Psoas muscle (tissue), 8 donors: ENCODE measurements at places on chromosomes 16 and 17. TPM values are rescaled to one million over a fixed set of nuclear protein-coding genes. Genes with fewer than 3 reads are reported as not detected.
A peak's percentile ranks its signal among the peaks of the same experiment; 100 is the strongest.

DNA sequence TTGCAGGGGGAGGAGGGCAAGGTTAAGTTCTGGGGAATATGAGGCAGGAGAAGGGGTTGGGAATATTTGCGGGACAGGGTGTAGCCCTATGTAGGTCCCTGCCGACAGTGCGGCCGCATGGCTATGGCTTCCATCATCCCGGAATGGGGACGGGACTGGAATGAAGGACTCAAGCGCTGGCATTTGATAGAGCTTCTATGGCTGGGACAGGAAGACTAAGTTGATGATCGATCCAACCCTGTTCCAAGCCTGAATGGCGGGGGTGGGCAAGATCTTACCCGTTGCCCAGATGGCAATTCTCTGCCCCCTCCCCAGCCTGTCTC lies 47.1 kb downstream of the SRCIN1 start:
- DNase-seq, result no peak

The FOXN1 gene
- polyA plus RNA-seq, result not detected

- peak; percentile 80 for DNase-seq
Measured at GRCh38 chr17:74380086-74380958, 13.0 kb downstream of the GPR142 start.

DNA sequence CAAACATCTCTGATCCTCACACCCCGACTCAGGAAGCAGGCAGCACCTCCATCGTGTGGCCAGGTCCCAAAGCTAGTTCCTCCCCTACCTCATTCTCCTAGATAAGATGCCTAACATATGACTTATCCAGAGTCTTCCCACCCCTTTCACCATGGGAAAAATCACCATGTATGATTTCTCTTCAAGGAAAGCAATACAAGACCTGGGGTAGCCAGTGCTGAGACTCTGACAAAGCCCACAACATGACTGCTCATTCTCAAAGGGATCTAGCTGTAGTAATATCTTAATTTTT lies 45.1 kb downstream of the CMTM4 start:
- DNase-seq, result no peak

- no peak for DNase-seq
Measured at GRCh38 chr16:58465817-58466216, 34.1 kb upstream of the NDRG4 start.

DNA sequence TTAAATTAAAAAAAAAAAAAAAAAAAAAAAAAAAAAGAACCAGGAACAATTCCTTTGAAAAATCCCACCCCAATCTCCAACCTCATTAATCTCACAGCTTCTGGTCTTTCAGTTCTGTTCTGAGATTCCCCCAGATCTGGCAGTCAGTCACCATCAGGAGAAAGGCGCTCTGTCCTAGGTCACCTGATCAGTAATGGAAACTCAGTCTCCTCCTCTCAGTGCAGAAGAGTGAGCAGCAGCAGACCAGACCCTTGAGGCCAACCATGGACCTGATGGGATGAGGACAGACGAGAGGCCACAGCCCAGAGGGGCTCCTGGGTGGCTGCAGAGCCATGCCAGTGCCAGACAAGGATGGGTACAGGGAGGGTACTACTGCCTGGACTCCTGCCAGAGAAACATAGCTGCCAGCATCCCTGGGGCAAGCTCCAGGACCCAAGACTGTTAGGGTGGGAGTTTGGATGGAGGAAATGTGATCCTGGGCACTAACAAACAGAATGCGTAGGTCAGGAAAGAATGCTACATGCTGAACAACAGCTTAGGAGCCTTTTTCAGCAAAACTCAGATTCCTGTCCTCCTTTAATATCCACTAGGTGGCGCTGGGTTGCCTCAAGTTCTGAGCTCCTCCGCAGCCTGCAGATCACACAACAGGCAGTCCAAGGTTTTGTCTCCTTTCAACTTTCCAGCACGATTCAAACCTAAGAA lies 28.7 kb downstream of the MPG start:
- DNase-seq, result no peak

DNA sequence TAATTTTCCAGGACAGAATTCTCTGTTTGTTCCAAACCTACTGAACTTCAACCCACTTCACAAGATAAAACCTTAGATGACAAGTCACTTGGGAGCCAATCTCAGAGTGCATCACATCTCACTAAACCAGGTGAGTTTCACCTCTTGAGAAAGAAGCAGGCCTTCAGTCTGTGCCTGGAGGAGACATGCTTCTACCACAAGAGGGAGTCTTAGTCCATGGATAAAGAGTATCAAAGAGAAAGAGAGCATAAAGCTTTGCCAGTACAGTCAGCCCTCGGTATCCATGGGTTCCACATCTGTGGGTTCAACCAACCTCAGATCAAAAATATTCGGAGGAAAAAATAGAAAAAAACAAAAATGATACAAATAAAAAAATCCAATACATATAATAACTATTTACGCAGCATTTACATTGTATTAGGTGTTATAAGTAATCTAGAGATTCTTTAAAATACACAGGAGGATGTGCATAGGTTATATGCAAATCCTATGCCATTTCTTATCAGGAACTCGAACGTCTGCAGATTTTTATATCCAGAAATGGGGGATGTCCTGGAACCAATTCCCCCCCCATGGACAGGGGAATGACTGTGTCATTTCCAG lies 37.7 kb downstream of the DUSP14 start:
- DNase-seq, result no peak

DNA sequence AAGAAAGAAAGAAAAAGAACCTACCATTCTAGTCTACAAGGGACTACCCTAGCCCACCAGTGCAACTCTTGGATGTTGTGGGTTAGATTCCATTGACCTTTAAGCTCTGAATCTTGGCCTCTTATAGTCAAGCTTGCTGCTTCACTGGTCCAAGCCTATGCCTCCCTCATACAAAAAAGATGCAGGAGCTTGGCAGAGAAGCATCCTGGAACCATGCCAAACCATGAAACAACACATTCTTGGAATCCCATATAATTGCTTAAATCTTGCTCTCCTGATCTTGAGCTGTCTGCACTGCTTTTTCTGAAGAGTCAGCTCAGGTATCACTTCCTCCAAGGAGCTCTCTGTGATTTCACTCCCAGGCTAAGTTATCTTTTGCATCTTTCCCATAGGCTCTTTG lies 117.9 kb upstream of the GPR139 start:
- DNase-seq, result no peak

DNA sequence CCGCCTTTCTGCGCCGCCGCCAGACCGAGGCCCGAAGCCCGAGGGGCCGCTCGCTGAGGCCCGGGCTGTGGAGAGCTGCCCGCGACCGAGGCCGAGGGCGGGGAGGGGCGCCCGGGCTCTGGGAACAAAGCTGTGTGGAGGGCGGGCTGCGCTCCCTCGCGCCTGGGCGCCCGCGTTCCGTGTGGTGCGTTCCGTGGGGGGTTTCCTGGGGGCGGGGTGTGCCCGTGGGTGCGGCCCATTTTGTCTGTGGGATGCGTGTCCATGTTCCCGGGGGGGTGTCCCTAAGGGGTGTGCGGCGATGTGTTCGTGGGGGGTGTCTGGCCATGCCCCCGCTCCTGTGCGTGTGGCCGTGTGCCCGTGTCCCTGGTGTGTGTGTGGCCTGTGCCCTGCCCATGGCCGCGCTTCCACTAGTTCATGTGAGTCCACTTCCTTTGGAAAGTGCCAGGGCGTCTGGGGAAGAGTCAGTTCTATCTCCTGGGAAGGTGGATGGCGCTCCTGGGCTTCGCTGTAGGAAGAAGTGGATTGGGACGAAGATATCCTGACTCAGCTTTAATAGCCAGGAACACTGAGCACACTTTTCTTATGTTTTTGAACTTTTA lies 520 bp downstream of the JPT2 start:
- no peak for DNase-seq

- no peak for DNase-seq
Measured at GRCh38 chr17:50524838-50525237, 7.7 kb upstream of the EPN3 start.

The SSTR5 gene
- 0.03 TPM for polyA plus RNA-seq

- DNase-seq, result no peak
Measured at GRCh38 chr16:56109205-56109604, 82.1 kb upstream of the GNAO1 start.

DNA sequence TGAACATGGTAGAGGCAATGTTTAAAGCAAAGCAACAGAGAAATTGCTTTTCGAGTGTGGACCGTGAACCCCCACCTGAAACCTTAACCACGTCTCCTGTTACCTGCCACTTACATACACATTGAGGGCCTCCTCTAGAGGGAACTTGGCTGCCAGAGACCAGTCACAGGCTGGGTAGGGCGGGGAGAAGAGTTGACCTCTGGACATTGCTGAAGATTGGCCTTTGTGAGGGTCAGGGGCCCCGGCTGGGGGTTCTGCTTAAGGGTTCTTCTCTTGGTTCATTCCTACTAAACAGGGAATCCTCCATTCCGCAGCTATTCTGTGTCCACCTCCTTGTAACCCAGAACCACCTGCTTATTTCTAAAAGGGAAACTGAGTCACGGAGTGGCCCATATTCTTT lies 53.8 kb downstream of the IRX6 start:
- no peak for DNase-seq

- DNase-seq, result no peak
Measured at GRCh38 chr16:67538666-67539101, 10.1 kb downstream of the RIPOR1 start.

DNA sequence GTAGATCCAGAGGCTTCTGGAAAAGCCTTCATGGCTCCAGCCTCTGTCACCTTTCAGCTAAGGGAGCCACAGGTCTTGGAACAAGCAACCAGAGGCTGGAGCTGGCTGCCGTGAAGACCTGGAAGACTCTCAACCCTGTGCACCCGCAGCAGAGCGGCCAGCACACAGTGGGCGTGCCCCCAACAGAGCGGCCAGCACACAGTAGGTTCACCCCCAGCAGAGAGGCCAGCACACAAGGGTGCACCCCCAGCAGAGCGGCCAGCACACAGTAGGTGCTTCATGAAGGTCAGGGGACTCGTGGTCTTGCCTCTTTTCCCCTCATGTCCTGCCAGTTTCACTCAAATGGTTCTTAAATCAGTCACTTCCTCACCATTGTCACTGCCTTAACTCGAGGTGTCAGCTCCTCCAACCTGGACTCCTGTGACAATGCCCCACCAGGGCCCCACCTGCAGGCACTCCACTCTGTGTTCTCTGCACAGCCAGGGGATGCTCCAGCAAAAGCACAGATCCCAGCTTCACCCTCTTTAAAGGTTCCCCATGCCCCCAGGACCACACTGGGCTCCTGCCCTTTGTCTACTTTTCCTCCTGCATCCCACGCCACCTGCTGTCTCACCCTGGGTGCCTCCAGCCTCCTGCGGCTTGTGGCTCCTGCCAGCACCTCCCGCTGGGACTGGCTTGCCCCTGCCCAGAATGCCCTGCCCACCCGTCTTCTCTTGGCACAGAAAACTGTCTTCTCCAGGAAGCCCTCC lies 42.4 kb upstream of the DOC2B start:
- no peak for DNase-seq

The KCNJ2 gene
- polyA plus RNA-seq, result 0.33 TPM

The PRSS8 gene
- polyA plus RNA-seq, result 0.07 TPM

DNA sequence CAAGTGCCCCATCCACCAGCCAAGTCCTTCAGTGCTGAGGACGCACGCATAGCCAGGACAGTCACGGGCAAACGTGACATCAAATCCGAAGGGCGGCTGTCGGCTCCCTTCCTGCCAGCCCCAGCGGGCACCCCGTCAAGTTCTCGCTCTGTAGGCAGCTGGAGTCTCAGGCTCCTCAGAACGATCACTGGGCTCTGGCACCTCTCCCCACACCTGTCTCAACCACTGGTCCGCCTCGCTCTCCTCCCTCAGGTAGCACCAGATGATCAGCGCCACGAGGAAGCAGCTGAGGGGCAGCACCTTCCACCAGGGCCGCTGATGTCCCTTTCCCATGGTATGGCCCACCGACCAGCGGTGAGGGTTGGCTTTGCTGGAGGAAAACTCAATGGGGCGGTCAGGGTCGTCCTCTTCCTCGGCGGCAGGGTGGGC lies 422 bp downstream of the UQCC4 start:
- peak; percentile 75 for DNase-seq

The C17orf50 gene
- polyA plus RNA-seq, result not detected

GRCh38 chr17:7560172-7561027 lies 1.3 kb upstream of the SENP3 start:
- peak; percentile 70 for DNase-seq

The HSPB9 gene
- polyA plus RNA-seq, result 0.03 TPM

The SCGB1C2 gene
- polyA plus RNA-seq, result not detected

DNA sequence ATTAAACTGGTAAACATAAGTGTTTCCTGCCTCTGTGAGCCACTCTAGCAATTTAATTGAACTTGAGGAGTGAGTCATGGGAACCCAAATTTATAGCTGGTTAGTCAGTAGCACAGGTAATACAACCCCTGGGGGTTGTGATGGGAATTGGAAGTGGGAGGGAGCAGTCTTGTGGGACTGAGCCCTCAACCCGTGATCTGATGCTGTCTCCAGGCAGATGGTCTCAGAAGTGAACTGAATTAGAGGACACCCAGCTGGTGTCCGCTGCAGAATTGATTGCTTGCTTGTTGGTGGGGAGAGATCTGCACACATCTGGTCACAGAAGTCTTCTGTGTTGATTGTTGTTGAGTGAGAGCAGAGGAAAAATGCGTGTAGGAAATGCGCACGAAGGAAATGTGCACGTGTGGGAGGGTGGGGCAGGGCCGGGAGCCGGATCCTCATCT lies 7.7 kb upstream of the ST6GALNAC2 start:
- DNase-seq, result no peak

The KRTAP4-4 gene
- not detected for polyA plus RNA-seq

The SLC6A2 gene
- 0.04 TPM for polyA plus RNA-seq

The MPO gene
- 0.11 TPM for polyA plus RNA-seq

The ATPAF2 gene
- polyA plus RNA-seq, result 16.5 TPM

- no peak for DNase-seq
Measured at GRCh38 chr16:64990101-64990500, 131.8 kb downstream of the CDH11 start.

- no peak for DNase-seq
Measured at GRCh38 chr17:334974-335481, 17.6 kb downstream of the RPH3AL start.

- no peak for DNase-seq
Measured at GRCh38 chr17:39600288-39600996, 7.3 kb downstream of the NEUROD2 start.

DNA sequence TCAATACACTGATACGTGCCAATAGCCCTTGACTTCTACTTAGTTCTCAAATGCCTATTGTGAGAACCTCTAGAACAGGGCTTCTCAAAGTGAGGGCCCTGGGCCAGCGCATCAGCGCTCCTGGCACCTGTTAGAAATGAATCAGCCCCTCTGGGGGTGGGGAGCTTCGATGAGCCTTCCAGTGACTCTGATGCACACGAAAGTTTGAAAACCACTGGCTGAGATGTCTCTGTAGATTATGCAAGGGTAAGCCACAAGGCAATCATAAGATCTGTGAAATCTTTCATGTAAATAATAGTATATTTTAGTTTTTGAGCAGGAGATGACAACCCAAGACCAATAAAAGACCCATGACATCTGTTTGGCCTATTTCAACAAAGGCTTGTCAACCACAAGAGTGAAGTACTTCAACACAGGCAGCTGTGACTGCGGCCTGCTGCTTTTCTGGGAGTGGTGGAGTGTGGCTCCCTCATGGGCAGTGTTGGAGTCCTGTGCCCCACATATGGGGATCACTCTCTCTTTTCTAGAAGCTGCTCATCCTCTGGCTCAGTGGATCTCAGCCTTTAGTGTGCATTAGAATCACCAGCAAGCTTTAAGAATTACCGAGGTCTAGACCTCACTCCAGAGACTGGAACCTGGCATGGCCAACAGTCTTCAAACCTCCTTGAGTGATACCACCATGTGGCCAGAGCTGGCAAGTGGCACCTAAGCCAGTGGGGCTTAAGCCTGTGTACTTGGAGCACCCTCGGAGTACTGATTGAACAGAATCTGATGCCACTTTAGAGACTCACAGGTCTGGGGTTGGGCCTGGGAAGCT lies 5.8 kb downstream of the MTHFSD start:
- DNase-seq, result no peak

The TERB1 gene
- polyA plus RNA-seq, result not detected
